Naive B cell (primary cell): ENCODE measurements at places on chromosomes 5 and 9.

DNA sequence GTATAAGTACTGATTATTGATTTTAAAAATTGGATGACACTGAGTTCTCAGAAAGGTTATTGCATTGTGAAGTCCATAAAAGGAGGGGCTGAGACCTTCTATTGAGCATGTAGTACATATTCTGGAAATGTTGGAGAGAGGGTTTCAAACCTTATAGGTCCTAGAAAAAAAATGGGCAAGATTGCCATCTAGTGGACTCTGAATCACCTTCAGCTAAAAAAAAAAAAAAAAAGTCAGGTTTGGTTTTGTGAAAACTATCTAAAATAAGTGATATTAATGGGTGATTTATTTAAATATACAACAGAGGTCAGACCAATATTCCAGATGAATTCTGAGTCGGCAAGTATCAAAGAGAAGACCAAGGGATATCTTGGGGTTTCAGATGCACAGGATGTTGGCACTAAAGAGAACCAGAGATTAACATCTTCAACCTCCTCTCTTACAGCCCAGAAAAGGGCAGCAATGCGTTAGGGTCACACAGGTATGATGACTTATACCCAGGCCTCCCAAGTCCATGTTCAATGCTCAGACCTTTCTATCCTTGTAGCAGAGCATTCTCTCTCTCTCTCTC lies 109.8 kb upstream of the NMUR2 start:
- DNase-seq: no peak

GRCh38 chr5:38601133-38601862 lies 44.9 kb upstream of the LIFR start:
- DNase-seq: no peak

- no peak for DNase-seq
Observed at GRCh38 chr9:138098116-138098907, 220.7 kb downstream of the CACNA1B start.

DNA sequence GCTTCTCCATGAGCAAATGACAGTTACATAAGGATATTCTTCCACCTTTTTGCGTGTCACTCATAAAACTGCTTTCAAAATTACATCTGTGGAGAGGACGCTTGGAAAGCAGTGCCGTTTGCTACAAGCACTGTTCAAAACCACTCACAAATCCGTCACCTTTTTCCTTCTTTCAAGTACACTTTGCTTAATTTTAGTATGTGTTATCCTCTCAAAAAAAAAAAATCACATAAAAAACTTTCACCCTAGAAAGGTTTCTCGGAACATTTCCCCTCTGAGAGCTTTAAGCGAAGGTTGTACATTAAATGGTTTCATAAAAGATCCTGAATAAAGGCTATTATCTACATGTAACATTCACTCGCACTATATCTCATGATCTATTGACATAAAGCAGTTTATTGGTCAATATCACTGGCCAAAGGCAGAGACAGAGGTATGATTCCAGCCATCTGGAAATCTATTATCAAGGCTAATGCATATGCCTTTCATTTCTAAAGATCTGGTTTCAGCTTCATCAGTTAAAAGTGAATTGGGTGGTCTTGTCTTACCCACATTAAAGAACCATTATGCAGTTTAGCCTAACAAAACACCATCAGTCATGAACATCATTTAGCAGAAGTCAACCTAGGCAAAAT lies 163.6 kb downstream of the ENC1 start:
- no peak for DNase-seq

DNA sequence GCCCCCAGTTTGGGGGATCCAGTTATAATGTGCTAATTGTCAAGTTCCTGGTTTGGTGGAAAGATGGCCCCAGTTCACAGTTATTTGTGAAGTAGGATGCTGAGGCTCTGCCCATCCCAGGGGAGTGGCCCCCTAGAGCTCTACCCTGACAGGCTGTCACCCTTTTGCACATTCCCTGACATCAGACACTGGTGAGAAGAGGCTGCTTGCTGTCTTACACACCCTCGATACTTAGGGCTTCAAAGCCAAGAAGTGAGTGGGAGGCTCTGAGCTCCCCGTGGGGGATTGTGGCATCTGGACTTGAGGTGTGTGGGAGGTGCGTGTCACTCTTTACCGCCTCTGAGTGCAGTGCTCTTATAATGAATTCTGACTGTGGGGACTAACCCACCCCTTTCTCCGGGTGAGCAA lies 168.5 kb downstream of the DOCK2 start:
- peak; percentile 4 for DNase-seq

DNA sequence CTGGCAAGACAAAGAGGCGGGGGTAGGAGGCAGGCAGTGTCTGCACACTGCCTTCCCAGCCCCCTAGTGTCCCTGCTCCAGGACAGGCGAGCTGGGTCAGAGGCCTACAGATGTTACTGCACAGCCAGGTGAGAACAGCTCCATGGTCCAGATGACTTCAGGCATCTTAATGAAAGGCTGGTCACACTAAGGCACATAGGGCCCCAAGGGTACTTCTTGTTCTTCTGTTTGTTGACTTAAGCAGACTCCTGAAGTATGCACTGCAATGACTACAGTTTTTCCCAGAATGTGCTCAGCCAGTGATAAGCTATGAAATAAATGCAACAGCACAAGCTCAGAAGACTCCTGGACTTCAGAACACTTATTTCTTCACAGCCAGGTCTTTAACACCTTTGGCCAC lies 27.4 kb downstream of the ATPSCKMT start:
- DNase-seq: no peak

- DNase-seq: no peak
Observed at GRCh38 chr5:73300337-73301207, 127.6 kb downstream of the TMEM174 start.

DNA sequence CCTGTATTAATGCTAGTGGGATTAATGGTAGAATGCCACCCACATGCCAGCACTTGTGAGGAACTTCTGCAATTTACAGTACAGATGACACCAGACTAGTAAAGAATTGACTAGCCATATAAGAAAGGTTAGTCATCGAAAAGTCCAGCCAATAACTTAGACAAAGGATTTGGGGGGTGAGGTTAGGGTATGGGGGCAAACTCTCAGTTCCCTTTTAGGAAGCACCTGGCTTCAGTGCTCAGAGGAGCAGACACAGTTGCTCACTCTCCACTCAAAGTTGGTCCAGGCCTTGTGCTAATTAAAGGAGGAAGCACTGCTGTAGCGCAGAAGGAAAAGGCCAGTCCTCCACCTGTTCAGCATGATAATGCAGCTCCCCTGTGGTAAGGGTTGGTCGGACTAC lies 25.2 kb downstream of the TGFBR1 start:
- DNase-seq: peak; percentile 67

- DNase-seq: no peak
Observed at GRCh38 chr5:170571281-170571731, 67.5 kb downstream of the KCNIP1 start.

- peak; percentile 68 for DNase-seq
Observed at GRCh38 chr9:126514037-126514821, 99.5 kb upstream of the LMX1B start.

DNA sequence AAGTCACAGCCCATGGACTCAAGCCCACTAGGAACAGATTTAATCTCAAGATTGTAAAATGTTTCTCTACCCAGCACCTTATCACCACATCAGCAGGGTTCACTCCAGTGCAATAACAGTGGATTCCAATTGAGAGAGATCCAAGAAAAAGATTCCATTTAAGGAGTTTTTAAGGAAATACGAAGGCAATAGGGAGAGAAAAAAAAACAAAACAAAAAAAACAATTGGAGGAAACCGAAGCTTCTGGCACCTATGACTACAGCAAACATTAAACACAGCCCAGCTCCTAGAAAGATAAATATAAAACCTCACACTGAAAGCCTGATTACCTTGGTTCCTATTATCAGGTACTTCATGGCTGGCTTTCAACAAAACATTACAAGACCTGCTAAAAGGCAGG lies 192.7 kb downstream of the DAB2IP start:
- no peak for DNase-seq

DNA sequence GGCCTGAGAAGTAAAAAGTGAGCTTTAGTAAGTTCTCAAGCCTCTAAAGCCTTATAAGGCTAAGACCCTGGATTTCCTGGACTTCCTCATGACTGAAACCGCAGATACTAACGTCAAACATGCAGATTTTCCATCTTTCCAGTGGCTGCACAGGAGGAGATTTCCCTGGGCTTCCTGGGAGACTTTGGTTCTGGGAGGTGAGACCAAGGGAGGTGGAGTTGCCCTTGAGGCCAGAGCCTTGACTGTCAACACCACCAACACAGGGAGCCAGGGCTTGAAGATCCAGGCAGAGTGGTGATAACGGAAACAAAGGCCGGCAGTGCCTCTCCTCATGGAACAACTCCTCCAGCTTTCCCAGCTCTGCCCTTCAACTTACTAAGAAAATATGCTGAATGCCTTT lies 144.7 kb upstream of the LRRTM2 start:
- DNase-seq: no peak

DNA sequence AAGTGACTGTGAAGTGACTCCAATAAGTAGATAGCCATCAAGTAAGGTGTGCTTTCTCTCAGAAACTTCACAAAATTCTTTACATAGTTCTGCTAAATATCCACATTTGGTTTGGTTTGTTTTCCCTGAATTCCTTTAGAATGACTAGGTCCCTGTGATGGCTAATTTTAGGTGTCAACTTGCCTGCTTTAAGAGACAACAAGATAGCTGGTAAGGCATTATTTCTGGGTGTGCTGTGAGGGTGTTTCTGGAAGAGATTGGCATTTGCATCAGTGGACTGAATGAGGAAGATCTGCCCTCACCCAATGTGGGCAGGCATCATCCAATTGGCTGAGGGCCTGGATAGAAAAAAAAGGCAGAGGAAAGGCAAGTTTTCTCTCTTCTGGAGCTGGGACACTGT lies 8.3 kb upstream of the PTBP3 start:
- no peak for DNase-seq

GRCh38 chr5:177611446-177612214 lies 11.7 kb downstream of the B4GALT7 start:
- DNase-seq: no peak

- no peak for DNase-seq
Observed at GRCh38 chr5:96067251-96067650, 105.6 kb upstream of the ELL2 start.

DNA sequence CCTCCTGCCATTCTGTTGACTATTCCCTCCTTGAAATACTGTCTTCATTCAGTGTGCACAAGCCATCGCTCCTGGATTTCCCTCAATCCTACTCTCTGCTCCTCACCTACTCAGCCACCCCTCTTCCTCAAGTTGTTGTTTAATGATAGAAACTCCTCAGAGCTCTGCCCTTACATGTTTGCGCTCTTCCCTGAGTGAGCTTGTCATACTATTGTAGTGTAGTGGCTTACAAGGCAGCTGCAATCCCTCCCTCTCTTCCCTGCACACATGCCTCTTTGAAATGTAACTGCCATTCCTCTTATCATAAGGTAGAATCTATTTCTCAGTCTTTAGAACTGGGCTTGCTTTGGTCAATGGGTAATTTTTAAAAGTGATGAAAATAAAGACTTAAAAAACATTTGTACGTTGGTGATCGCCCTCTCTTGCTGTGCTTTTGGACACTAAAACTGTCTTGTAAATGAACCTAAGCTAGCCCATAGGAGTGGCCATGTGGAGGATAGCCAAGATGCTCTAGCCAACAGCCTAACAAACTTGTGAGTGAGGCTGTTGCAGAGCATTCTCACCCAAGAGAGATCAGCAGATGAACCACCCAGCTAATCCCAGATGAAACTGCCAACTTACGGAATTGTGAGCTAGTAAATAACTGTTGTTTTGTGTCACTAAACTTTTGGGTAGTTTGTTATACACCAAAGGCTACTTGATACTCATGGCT lies 18.1 kb upstream of the SMAD5 start:
- no peak for DNase-seq

DNA sequence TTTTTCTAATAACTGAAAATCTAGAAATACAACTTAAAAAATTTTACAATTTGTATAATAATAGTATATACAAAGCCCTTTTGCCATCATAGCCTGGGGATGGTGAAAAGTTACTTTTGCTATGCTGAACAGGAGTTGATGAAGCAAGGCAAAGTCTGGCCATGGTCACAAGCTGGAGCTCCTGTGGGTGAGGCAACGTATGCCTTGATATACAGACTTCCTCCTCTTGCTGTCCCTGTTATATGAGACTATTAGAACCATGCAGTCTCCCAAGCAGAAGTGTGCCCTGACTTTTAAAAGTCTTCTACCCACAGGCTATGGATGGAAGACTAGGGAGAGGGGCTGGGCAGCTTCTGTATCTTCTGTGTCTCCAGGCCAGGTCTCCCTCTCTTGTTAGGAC lies 15.7 kb downstream of the FAM151B start:
- no peak for DNase-seq

- DNase-seq: no peak
Observed at GRCh38 chr5:137254119-137255090, 244.7 kb downstream of the SPOCK1 start.

DNA sequence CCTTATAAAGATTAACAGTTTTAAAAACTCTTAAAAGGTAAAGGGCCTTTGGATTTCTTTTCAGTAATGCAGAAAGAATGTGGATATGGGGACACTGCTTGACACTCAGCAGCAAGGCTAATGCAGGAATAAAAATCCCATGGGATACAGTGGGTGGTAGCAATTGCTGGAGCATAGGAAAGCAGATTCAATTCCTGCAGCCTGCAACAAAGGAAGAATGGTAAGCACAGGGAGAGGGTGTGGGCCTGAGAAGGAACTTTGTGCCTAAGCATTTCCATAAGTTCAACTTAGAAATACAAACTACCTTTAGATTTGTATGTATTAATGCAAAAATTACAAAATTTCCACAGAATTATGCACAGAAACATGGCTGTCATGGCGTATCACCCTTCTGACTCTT lies 65.8 kb upstream of the CDK5RAP2 start:
- no peak for DNase-seq

DNA sequence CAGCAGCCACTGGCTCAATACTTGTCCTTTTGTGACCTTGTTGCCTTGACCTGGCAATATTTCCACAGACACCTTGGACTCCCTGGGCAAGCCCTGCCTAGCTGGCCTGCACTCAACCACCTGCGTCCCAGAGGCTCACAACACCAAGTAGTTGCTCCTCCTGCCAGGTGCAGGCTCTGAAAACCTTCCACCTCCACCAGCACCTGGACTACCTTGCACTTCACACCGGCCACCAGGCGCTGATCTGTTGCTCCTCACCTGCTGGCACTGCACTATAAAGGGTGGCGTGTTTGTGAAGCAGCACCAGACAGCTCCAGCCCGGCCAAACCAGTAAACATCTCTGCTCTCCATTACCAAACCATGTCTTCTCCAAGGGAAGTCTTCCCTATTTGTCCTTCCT lies 997.7 kb downstream of the PTPRD start:
- no peak for DNase-seq

DNA sequence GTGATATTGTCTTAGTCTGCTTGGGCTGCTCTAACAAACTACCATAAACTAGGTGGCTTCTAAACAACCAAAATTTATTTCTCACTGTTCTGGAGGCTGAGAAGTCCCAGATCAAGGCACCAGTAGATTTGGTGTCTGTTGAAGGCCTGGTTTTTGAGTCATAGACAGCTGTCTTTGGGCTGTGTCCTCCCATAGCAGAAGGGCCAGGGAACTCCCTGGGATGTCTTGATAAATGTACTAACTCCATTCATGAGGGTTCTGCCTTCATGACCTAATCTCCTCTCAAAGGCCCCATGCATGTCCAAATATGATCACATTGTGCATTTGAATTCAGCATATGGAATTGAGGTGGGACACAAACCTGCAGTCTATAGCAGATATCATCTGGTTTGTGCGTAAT lies 121.2 kb downstream of the CHSY3 start:
- no peak for DNase-seq
